ENCODE measurements at places on chromosomes 13 and 19.

DNA sequence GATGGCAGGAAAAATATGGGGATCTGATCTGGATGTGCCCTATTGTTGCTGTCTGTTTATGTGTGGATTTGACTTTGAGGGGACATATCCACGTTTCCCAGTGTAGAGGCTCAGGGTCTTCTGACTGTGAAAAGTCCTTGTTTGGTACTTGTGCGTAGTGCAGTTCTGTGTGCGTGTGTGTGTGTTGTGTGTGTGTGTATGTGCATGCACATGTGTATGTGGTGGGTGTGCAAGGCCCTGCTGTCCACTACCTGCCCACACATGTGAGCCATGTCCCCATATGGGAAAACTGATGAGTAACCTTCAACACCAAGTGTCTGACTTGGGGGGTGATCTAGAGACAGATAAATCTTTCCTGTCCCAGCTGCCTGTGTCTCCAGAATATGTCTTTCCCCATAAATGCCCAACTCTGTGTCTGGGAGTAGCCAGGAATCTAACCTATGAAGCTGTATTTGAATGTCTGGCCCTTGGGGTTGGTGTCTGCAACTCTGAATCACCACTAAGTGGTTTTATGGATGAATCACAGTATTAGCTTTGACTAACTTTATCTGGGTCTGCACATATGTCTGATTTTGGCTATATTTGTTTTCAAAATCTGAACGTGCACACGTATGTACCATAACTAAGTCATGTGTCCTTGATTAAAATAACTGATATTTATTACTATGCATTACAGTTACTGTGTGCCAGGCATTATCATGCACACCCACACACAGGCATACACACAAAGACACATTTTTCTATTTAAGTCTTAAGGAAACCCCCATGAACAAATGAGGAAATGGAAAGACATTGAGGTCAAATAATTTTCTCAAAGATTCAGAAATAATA is 17.4 kb downstream of the KLK2 start:
- DNase-seq, result no peak

DNA sequence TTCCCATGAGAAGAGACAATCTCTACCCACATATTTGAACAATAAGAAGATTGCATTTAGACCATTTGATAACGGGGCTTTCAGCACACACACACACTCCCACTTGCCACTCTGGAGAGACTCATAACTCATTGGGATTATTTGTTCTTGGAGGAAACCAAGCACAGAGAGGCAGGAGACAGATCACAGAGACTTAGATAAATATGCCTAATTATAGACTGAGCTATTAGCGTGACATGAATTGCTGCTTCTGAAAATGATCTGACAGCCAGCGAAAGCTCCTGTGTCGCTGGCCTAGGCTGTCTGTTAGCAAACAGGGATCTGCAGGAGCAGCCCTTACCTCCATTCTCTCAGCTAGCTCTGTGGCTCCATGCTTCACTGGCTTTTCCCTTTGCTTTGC is 111.4 kb downstream of the CCNA1 start:
- DNase-seq, result no peak

DNA sequence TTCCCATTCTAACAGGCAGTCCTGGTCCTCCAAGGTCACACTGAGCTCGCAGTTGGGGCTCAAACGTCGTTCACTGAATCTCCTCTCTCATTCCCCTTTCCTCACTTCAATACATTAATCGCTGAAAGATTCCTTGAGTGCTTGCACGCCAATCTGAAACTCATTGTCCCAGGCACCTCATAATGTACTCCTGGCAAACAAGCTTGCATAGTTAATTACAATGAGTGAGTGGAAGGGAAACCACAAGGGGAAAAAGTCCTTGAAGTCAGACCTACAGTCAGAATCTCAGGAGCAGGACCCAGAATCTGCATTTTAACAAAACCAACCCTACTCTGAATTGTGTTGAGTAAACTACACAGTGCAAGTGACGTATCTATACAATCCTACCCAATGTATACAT is 86.9 kb downstream of the CRYL1 start:
- DNase-seq, result no peak

DNA sequence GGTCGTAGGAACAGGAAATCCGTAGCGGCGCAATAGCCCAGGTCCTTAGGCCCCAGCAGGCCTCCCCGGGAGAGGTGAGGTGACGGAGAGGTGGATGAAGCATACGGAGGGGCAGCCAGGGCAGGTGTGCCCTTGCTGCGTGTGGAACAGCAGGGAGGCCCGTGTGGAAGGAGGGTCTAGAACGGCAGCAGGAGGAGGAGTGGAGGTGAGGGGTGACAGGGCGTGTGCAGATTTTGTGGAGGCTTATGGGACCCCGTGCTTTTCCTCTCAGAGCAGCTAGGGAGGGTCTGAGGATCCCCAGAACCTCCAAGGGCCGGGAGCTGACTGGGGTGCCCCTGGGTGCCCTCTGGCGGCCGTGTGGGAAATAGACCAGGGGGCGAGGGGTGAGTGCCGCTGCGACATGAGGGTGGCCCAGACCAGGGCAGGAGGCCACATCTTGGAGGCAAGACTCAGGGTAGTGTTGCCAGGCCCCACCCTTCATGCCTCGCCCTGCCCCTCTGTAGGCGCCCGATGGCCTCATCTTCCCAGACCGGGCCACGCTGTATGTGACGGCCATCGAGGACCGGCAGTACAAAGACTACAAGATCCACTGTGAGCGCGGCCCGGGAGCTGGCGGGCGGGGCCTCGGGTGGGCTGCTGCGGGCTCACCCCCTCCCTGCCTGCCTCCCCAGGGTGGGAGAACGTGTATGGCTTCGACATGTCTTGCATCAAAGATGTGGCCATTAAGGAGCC is 5.0 kb upstream of the ADM5 start:
- no peak for DNase-seq

- DNase-seq, result no peak
Observed at GRCh38 chr19:7471696-7472615, 16.9 kb downstream of the PEX11G start.

- DNase-seq, result no peak
Observed at GRCh38 chr13:52009946-52010345, 1.3 kb downstream of the ATP7B start.

DNA sequence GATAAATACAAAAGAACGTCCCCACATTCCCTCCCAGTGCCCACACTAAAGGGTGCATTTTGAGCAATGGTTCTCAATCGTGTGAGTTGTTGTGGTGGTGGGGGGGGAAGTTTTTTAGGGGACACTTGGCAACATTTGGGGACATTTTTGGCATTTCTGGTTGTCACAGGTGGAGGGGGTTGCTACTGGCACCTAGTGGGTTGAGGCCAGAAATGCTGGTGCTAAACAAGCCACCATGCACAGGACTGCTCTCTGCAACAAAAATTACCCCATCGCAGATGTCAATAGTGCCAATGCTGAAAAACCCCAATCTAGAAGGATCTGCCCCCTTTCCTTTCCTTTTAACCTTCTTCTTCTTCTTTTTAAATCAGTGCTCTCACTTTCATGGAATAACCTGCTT is 453.3 kb downstream of the TSHZ3 start:
- no peak for DNase-seq
